ENCODE measurements at places on chromosomes 1 and 21.

GRCh38 chr1:53121319-53122172, 20.9 kb downstream of the SLC1A7 start:
- peak; percentile 85 for DNase-seq

- no peak for DNase-seq
These were observed 15.1 kb downstream of the NFASC start for GRCh38 chr1:204885790-204886189.

- DNase-seq, result no peak
These were observed 119.7 kb downstream of the PPIAL4G start for GRCh38 chr1:148363439-148363810.

- no peak for DNase-seq
These were observed 36.9 kb upstream of the PADI2 start for GRCh38 chr1:17156108-17156507.

GRCh38 chr1:90144820-90145219, 149.9 kb downstream of the ZNF326 start:
- DNase-seq, result no peak

- DNase-seq, result no peak
These were observed 24.5 kb upstream of the PKP1 start for GRCh38 chr1:201258763-201259230.

DNA sequence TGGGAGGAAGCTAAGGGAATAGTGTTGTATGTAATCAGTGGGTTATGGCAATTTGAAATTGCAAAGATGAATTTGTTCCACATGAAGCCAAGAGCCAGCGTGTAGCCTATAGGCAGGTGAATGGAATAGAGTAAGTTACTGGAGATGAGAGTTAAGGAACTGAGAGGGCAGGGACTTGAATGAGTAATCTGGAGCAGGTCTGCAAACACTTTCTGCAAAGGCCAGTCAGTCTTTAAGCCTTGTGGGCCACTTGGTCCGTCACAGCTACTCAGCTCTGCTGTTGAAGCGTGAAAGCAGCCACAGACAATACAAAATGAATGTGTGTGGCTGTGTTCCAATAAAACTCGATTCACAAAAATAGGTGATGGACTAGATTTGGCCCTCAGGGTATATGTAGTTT, 29.2 kb downstream of the SZT2 start:
- no peak for DNase-seq

DNA sequence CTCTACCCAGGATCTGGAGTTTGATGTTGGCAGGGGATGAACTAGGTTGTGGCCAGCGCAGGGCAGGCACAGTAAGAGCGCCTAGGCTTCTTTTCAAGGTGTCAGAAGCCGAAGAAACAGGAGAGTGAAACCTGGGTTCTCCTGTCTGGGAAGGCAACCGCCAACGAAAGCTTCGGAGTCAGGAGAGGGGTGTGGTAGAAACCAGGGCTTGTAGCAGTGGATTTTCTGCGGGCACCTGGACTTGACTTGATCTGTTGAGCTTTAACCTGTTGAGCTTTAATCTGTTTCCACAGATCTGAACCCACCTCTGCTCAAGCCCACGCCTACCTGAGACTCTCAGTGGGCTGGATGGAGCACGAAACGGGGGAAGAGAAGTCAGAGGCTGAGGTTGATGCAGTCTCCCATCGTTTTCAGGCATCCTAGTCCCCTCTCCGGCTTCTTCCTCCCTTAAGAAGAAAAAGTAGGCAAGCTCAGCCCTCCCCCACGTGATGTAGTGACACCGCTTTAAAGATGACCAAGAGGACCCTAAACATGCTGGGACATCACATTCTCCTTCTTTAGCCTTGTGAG, 9.3 kb downstream of the HLX start:
- no peak for DNase-seq

- no peak for DNase-seq
These were observed 478 bp upstream of the PRDM2 start for GRCh38 chr1:13699510-13699909.

DNA sequence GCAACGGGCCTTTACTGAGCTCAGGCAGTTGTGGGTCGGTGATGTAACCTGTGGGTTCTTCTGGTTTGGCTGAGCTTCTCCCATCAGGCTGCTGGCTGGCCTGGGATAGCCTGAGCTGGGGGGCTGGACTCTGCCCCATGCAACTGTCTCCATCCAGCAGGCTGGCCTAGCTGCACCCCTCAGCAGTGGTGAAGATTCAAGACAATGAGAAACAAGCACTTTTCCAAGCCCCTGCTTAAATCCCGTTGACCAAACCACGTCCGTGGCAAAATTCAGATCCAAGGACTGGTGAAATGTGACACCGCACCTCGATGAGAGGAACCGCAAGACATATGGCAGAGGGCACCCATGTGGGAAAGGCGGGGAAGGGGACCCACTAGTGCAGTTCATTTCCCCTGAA, 25.6 kb downstream of the PRSS38 start:
- DNase-seq, result no peak

GRCh38 chr21:46185716-46186115, 1.5 kb upstream of the SPATC1L start:
- no peak for DNase-seq

- DNase-seq, result no peak
These were observed 8.2 kb downstream of the PAFAH2 start for GRCh38 chr1:25989440-25990234.

DNA sequence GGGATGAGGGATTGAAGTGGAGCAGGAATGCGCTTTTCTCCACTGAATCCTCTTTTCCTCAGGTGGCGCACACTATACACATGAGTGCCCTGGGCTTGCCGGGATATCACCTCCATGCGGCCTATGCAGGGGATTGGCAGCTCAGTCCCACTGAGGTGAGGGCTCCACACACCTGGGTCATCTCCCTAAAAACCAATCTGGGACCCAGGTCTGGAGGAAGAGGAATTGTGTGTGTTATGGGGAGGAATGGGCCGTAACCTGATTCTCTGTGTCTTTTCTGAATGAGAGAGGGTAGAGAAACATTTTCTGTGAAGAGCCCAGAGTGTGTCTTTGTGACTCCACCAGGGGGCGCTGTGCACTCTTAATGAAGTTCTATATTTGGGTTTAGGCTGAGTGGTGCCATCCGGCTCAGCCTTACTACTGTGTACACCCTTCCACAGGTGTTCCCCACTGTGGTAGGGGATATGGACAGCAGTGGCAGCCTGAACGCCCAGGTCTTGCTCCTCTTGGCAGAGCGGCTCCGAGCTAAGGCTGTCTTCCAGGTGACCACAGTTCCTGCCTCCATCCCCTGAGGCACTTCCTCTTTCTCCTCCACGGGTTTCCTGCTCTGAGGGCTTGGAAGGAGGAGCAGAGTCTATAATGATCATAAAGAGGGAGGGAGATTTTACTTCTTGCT, 1.5 kb downstream of the TOMM40L start:
- peak; percentile 86 for DNase-seq

- no peak for DNase-seq
These were observed 56.1 kb downstream of the MIER1 start for GRCh38 chr1:66980745-66981367.

- no peak for DNase-seq
These were observed 7.1 kb downstream of the RIIAD1 start for GRCh38 chr1:151728151-151729054.

DNA sequence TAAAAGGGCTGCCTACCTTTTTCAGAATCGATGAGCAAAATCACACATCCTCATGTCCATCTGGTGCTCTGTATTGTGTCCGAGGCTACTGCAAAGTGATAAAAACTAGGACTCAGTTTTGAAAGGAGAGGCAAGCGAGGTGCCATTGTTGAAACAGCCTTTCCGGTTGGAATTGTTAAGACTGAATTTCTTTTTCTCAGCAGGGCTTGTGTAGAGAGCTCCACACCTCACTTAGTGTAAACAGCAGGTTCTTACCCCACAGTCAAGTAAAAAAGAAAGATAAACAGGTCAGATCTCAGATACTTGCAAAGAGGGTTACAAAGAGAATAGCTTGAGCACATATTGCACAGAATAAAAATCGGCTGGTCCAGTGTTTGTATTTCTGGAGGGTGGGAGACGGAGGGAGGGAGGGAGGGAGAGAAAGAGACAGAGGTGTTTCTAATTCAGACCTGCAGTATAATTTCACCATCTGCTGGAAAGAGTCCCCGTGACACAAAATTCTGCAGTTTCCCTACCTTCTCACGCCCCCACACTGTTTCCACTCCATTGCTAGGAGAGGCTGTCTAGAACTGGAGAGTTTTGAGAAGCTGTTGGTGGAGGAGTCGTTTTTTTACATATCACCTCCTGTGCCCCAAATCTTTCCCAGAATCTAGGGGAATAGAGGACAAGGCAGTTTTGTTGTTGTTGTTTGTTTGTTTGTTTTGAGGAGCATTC, 82.5 kb downstream of the EDEM3 start:
- DNase-seq, result no peak

DNA sequence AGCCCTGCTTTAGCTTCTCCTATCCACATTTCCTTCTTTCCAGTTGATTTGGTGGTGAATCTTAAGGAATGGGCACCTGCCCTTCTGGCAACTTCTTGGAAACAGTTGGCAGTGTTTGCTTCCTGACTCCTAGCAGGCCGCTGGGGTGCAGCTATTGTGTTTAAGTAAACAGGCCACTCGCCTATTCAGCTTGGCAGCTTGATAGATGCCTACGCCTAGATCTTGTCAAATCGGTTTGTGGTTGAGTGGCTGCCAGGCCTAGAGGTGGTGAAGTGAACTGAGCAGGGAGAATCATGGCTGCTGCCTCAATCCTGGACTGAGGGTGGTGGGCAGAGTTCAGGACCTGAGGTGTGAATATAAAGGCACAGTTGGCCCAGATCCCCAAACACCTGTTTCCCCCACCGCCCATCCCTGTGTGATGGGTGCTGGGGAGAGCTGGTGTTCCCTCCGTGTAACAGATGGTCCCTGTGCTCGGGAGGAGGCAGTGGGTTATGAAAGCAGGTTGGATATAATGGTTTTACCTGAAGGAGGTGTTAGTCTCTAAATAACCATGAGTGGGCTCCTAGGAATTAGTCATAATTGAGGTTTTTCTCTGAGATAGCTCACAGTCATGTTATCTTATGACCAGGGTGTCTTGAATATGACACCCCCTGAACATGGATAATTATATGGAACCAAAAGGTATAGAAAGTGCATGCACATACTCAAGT, 940 bp upstream of the PLA2G2C start:
- no peak for DNase-seq

GRCh38 chr1:233613252-233614172, at the start of gene KCNK1:
Gene KCNK1, plus strand, starts transcription at chr1:233614106. Its CDS starts 66 bp downstream, at chr1:233614172.
- DNase-seq, result peak; percentile 25

GRCh38 chr1:155139895-155140629, at the start of gene DPM3:
Gene DPM3, minus strand, starts transcription at chr1:155140531. Its CDS starts 291 bp downstream, at chr1:155140240.
- peak; percentile 93 for DNase-seq

DNA sequence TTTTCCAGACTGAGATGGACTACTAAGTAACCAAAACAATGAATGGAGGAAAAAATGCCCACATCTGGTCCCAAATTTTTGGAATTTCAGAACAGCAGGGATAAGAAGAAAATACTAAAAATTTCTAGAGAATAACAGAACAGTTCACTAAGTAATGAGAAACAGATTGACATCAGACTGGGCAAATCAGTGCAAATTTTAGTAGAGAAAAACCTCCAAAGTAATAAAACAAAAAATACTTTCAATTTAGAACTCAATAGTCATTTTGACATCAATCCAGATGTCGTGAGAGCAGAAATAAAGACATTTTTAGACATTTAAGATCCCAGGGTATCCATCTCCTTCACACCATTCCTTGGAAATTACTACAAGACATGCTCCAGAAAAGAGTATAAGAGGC, 39.3 kb downstream of the CRP start:
- DNase-seq, result no peak

- DNase-seq, result no peak
These were observed 699 bp upstream of the IL23R start for GRCh38 chr1:67165468-67166041.

DNA sequence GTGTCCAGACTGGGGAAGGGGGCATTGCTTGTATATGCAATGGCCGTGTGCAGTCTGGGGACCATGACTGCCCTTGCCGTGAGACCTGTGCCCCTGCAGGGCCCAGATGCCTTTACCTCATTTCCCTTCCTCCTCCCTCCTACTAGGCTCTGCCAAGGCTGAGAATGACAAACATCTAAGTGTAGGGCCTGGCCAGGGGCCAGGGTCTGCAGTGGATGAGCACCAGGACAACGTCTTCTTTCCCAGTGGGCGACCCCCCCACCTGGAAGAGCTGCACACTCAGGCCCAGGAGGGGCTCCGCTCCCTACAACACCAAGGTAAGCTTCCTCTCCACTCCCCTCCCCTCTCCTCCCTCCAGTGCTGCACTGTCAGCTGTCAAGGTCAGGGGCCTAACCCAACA, 49.5 kb downstream of the YARS1 start:
- DNase-seq, result no peak

DNA sequence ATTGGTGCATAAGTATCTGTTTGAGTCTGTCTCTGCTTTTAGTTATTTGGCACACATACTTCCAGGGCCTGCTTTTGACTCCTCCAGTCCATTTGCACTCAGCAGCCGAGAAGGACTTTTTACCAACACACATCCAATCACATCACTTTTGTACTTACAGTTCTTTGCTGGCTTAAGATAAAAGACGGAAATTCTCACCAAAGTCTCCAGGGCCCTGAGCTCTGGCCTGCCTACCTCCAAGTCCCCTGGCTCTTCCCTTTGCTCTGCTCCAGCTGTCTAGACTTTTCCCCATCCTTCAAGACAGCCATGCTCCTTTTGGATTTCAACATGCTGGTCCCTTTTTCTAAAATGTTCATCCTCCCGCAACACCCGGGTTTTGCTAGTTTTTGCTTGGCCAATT, 2.2 kb upstream of the EVA1C start:
- DNase-seq, result no peak

DNA sequence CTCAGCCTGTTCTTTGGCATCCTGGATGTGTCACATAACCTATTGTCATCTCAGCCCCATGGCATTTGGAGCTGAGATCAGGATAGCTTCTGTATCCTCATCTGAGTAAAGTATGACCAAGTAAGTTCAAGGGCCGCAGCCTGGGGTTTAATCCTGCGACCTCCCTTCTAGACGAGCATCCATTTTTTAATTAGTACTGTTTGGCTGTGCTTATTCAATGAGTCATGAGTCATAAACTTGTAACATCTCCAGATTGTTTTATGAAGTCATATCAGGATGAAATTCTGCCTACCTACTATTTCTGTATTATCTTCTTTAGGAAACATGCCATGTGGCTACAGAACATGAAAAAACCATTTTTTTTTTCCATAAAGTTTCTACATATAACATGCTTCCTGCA, 119.1 kb downstream of the ERG start:
- DNase-seq, result no peak

- peak; percentile 98 for DNase-seq
These were observed at the start of gene DDOST for GRCh38 chr1:20661207-20662109. Gene DDOST, minus strand, starts transcription at chr1:20661369. Its CDS starts 19 bp downstream, at chr1:20661350.

GRCh38 chr1:234627009-234627950, 17.3 kb upstream of the IRF2BP2 start:
- DNase-seq, result no peak

GRCh38 chr1:53411541-53412152, 47.6 kb upstream of the DMRTB1 start:
- DNase-seq, result no peak
